ENCODE measurements at places on chromosomes 2 and 18.

GRCh38 chr2:234847364-234847635 is 104.5 kb upstream of the SH3BP4 start:
- DNase-seq, result no peak
- H3K27me3 ChIP-seq, result no peaks in the 10 kb centered on the region
- no peak overlapping the region for H3K27ac ChIP-seq
- H3K36me3 ChIP-seq, result no peaks in the 10 kb centered on the region

- H3K27ac ChIP-seq, result peak overlapping the region; percentile 95
- H3K36me3 ChIP-seq, result no peaks in the 10 kb centered on the region
- no peaks in the 10 kb centered on the region for H3K27me3 ChIP-seq
- DNase-seq, result peak; percentile 92
- H3K4me1 ChIP-seq, result peaks cover 92% of the 10 kb centered on the region
These were observed 67.2 kb downstream of the MCFD2 start for GRCh38 chr2:46848447-46848846.

- no peaks in the 10 kb centered on the region for H3K27me3 ChIP-seq
- H3K4me3 ChIP-seq, result no peak overlapping the region
- H3K36me3 ChIP-seq, result no peaks in the 10 kb centered on the region
- no peaks in the 10 kb centered on the region for H3K4me1 ChIP-seq
- DNase-seq, result no peak
These were observed 1752.4 kb upstream of the CELF4 start for GRCh38 chr18:39318008-39318407.

GRCh38 chr2:54838585-54839035 is 115.1 kb downstream of the EML6 start:
- no peaks in the 10 kb centered on the region for H3K36me3 ChIP-seq
- H3K4me3 ChIP-seq, result no peak overlapping the region
- peak; percentile 81 for DNase-seq
- H3K27ac ChIP-seq, result no peak overlapping the region

DNA sequence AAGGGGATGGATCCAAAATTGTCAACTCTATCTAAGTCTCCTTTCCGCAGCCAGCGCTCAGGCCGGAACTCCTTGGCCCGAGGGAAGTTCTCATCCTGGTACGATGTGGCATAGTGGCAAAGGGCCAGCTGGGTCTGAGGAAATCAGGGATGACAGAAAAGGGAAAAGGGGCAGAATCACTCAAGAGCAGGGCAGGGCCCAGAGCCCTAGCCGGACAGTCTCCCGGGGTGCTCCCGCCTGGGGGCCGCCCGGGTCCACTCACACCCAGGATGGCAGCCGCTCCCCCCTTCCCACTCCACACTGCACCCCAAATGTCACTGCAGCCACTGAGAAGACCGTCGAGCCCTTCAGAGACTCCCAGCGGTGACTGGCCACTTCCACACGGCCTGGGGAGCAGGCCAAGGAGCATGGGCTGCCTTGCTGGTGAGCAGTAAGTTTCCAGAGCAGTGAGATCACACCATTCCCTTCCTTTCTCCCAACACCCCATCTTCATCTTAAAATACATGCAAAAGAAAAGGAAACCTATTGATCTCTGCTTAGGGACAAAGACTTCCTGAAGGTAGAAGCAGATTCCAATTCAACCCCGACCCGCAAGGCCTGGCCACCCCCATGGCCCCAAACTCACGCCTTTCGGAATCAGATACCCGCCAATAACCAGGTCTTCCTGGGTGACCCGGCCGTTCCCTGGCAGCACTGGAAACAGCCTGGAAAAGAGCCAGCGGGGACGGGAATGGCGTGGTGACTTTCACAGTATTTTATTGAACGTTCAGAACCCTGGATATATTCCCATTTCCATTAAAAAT is 26.7 kb downstream of the CYP27C1 start:
- no peaks in the 10 kb centered on the region for H3K36me3 ChIP-seq
- peak; percentile 67 for DNase-seq
- H3K27me3 ChIP-seq, result no peaks in the 10 kb centered on the region
- peak overlapping the region; percentile 56 for H3K27ac ChIP-seq
- no peak overlapping the region for H3K4me3 ChIP-seq

- peaks cover 6% of the 10 kb centered on the region for H3K27me3 ChIP-seq
- H3K36me3 ChIP-seq, result no peaks in the 10 kb centered on the region
- DNase-seq, result peak; percentile 51
- no peak overlapping the region for H3K4me3 ChIP-seq
- peaks cover 11% of the 10 kb centered on the region for H3K4me1 ChIP-seq
- no peak overlapping the region for H3K27ac ChIP-seq
These were observed 2.1 kb downstream of the NMUR1 start for GRCh38 chr2:231527955-231528635.

- peaks cover 70% of the 10 kb centered on the region for H3K4me1 ChIP-seq
- H3K36me3 ChIP-seq, result no peaks in the 10 kb centered on the region
- DNase-seq, result no peak
- peak overlapping the region; percentile 82 for H3K27ac ChIP-seq
These were observed 74.9 kb downstream of the THADA start for GRCh38 chr2:43520919-43521318.

DNA sequence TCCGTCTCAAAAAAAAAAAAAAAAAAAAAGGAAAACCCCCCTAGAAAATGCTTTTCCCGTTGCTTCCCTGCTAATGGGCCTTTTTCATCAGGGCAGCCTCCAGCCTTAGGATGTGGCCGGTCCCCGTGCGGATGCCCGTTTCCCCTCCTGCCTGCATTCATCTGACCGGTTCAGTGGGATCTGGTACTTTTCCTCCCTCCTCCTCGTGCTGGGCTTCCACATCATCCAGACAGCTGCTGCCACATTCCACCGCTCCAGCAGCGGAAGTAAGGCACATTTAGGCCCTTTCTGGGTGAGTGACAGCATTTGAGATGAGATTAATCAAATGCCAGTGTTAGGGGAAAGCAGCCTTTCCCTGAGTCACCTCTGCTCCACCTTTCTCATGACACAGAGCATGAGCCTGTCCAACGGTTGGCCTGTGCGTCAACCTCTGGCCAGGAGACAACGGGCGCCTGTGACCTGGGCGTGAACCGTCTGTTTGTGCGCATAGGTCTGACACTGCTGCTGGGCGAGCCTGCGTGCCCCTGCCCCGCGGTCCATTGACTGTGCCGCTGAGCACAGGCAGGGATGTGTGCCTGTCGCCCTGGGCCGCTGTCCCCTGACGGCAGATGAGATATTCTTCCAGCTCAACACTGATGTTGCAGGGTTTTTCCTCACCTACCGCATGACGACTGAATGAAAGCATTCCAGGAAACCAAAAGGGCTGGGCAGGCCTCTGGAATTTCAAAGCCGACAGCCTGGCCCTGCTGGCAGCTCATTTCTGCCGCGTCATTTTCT is 174.0 kb downstream of the TGIF1 start:
- no peaks in the 10 kb centered on the region for H3K36me3 ChIP-seq
- H3K4me3 ChIP-seq, result no peak overlapping the region
- H3K27me3 ChIP-seq, result no peaks in the 10 kb centered on the region
- DNase-seq, result peak; percentile 86
- H3K27ac ChIP-seq, result peak overlapping the region; percentile 88

DNA sequence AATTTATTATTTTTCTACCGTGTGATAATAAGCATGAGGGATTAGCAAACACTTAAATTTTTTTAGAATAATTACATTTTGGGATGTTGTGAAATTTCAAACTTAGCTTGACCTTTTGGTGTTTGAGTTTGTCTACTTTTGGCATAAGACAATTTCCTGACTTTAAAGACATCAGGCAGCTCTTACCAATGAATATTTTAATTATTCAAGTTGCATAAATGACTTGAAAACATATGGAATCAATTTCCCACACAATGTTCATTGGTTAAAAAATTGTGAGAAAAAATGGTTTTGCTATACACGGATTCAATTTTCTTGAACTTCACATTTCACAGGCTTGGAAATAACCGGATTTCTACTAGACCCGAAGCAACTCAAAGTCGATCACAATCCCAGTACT is 243.4 kb downstream of the IKZF2 start:
- no peaks in the 10 kb centered on the region for H3K27me3 ChIP-seq
- H3K36me3 ChIP-seq, result no peaks in the 10 kb centered on the region
- H3K4me3 ChIP-seq, result no peak overlapping the region
- H3K27ac ChIP-seq, result no peak overlapping the region

GRCh38 chr2:74559912-74560311 is 5.4 kb downstream of the DOK1 start:
- DNase-seq, result no peak
- H3K36me3 ChIP-seq, result no peaks in the 10 kb centered on the region
- no peak overlapping the region for H3K4me3 ChIP-seq
- H3K4me1 ChIP-seq, result no peaks in the 10 kb centered on the region
- no peak overlapping the region for H3K27ac ChIP-seq

DNA sequence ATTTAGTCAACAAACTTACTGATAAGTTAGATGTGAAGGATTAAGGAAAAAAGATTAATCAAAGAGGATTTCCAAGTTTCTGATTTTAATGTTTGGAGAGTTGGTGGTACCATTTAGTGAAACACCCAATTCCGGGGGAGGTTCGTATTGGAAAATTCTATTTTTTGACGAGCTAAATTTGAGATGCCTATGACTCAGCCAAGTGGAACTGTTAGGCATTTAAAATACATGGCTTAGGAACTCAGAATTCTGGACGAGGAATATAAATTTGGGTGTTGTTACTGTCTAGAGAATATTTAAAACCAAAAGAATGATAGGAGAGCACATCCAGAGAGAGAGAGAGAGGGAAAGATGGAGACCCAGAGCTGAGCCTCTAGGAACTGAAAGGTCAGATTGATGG is 103.6 kb downstream of the TMX3 start:
- no peak overlapping the region for H3K4me3 ChIP-seq
- H3K27me3 ChIP-seq, result no peaks in the 10 kb centered on the region
- H3K4me1 ChIP-seq, result peaks cover 7% of the 10 kb centered on the region
- DNase-seq, result no peak

DNA sequence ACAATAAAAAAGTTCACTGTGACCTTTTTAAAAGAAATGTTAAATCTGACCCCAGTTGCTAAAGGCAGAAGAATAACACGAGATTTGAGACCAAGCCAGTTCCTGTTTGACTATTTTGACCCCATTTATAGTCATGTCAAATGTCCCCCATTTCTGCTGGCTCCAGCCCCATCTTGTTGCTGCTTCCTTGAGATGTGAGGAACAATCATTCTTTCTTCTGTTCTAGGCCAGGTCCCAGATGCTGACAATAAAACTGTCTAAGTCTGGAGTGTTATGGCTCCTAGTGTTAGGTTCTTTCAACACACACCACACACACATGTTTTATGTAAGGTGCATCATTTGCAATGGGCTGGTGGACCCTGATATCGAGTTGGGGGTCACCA is 92.0 kb upstream of the CYP1B1 start:
- peak overlapping the region; percentile 1 for H3K27ac ChIP-seq
- no peaks in the 10 kb centered on the region for H3K4me1 ChIP-seq
- H3K27me3 ChIP-seq, result no peaks in the 10 kb centered on the region

GRCh38 chr2:194104687-194105086 is 1552.3 kb upstream of the SLC39A10 start:
- H3K27me3 ChIP-seq, result no peaks in the 10 kb centered on the region
- H3K27ac ChIP-seq, result no peak overlapping the region
- no peaks in the 10 kb centered on the region for H3K36me3 ChIP-seq
- no peak overlapping the region for H3K4me3 ChIP-seq
- DNase-seq, result no peak
- no peaks in the 10 kb centered on the region for H3K4me1 ChIP-seq

- no peaks in the 10 kb centered on the region for H3K27me3 ChIP-seq
- no peaks in the 10 kb centered on the region for H3K4me1 ChIP-seq
- H3K4me3 ChIP-seq, result no peak overlapping the region
- DNase-seq, result no peak
- H3K36me3 ChIP-seq, result peaks cover 9% of the 10 kb centered on the region
These were observed 58.1 kb downstream of the HEATR5B start for GRCh38 chr2:37026050-37026449.

DNA sequence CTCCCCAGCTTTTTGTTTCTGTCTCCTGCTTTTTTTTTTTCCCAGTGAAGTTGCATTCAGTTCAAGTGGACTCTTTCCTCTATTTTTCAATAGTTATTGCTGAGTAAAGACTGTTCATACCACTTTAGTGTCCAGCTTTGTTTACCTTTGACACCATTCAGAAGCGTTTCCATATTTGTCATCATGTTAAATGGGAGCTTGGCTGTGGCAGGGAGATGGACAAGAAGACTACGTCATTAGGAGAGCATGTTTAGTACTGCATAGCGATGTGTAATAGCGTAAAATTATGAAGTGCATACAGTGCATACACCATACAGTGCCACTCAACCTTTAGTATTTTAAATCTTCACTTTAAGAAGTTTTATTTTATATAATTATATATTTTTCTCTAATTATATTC is 655.9 kb downstream of the DCC start:
- no peaks in the 10 kb centered on the region for H3K36me3 ChIP-seq
- no peaks in the 10 kb centered on the region for H3K4me1 ChIP-seq
- no peak overlapping the region for H3K4me3 ChIP-seq
- no peak overlapping the region for H3K27ac ChIP-seq
- no peaks in the 10 kb centered on the region for H3K27me3 ChIP-seq

DNA sequence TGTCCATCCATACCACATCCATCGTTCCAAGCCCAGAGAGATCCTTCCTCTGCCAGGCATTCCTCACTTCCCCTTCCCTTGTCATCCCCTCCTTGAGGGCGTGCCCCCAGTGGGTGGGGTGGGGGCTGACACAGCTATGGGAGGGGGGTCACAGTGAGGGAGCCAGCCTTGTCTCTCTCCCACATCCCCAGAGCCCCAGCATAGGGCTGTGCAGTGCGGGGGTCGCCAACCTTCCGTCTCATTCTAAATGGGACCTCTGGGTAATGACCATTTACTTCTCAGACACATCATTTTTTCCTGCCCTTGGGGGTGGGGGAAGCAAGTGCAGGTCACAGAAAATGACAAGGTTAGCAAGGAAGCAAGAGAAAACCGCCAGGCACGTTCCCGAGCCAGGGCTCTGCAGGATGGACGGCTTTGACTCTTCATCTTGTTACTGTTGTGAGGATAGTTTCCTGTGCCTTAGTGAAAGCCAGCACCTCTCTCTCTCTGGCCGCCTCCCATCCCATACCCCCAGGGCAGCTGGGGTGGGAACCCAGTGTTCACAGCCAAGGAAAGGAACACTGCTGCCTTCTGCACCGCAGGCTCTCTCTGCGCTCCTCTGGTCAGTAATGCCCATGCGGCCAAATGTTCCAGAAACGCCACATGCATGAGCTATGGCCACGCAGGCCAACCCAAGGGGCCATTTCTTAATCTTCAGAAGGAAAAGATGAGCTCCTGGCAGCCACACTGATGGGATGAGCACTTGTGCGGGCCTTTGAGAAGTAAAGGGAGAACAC is 22.7 kb upstream of the OTOS start:
- no peak overlapping the region for H3K4me3 ChIP-seq
- H3K27ac ChIP-seq, result no peak overlapping the region
- DNase-seq, result peak; percentile 44
- H3K27me3 ChIP-seq, result peaks cover 10% of the 10 kb centered on the region

DNA sequence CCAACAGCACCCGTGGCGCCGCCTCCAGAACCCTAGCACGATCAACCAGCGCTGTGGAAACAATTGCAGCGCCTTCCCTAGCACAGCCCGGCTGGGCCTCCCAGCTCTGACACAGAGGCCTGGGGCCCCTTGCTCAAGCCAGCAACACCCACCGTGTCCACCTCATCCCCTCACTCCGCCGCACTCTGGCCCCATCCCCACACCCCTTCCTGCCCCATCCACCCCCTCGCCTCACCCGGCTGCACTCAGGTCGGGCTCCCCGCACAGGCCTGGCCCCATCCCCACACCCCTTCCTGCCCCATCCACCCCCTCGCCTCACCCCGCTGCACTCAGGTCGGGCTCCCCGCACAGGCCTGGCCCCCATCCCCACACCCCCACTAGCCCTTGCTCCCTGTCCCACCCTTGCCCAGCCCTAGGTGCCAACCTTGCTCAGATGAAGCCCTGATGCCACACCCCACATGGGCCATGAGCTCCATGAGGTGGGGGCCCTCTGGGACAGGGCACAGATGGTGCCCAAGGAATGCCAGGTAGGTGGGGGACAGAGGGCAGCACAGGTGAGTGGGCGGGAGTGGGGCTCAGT is 28.7 kb downstream of the KIF1A start:
- no peak for DNase-seq
- no peak overlapping the region for H3K4me3 ChIP-seq
- H3K27ac ChIP-seq, result no peak overlapping the region
- peaks cover 5% of the 10 kb centered on the region for H3K27me3 ChIP-seq
